ENCODE measurements at places on chromosomes 3 and 15.
A peak's percentile ranks its signal among the peaks of the same experiment; 100 is the strongest.

GRCh38 chr3:11624704-11625375 is 18.9 kb downstream of the VGLL4 start:
- DNase-seq, result no peak

GRCh38 chr3:191566469-191566868 is 105.5 kb downstream of the PYDC2 start:
- DNase-seq, result no peak

DNA sequence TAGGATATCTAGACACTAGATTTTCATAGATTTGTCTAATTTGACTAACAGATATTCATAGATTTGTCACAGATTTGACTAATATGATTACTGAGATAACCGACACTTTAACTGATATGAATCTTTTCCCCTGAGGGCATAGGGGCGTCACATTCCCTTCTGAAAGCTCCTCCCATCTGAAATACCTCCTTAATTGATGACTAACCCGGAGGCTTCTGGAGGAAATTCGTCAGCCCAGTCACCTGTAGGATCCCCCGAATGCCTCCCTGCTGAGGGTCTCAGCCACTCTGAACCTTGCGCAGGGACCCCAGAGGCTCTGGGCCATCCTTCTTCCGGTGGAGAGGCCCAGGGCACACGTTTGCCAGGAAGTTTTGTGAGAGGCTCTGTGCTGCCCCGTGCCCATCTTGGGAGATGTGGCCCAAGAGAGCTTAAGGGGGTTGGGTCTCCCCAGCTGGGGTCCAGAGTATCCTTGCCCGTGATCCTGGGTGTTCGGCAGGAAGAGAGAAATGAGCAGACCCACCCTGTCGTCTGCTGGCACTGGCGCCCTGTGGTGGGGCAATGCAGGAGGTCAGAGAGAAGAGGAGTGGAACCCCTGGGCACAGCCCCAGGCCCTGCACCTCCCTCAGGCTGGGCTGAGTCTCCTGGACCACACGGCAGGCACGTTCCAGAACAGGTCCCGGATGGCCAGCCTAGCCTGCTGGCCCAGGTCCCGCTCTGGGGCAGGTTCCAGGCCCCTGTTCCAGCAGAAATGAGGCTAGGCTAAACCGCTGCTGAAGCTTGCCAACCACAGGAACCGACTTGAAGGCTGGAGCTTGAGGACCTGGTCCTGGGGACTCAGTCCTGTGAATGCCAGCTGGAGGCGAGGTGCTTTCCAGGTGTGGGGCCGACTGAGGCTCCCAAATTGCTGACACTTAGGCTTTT is 1.7 kb downstream of the PLA2G4D start:
- DNase-seq, result no peak

DNA sequence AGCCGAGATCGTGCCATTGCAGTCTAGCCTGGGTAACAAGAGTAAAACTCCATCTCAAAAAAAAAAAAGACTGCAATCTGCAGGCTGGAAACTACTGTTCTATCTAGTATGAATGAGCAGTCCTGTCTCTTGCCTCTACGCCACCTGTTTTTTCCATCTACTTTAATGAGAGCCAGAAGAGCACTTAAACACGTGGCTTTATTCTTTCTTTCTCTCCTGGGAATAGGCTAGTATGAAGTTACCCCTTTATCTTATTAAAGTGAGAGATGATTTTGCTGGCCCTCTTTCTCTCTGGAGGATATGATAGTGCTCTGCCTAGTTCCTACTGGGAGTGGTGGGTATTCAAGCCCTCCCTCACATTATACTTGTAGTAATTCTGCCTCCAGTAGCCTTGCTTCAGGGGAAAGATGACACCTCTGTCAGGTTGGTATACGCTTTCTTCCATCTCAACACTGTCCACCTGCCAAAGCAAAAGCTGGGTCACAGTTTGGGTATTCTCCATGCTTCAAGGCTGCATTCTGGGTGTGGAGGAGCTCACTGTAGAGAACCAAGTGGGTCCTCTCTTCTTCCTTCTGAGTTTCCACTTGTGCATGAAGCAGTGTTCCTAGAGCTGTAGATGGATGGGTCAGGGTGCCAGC is 17.8 kb downstream of the MAPKBP1 start:
- DNase-seq, result no peak

- peak; percentile 37 for DNase-seq
Observed at GRCh38 chr15:56428821-56429458, 36.0 kb downstream of the MNS1 start.

DNA sequence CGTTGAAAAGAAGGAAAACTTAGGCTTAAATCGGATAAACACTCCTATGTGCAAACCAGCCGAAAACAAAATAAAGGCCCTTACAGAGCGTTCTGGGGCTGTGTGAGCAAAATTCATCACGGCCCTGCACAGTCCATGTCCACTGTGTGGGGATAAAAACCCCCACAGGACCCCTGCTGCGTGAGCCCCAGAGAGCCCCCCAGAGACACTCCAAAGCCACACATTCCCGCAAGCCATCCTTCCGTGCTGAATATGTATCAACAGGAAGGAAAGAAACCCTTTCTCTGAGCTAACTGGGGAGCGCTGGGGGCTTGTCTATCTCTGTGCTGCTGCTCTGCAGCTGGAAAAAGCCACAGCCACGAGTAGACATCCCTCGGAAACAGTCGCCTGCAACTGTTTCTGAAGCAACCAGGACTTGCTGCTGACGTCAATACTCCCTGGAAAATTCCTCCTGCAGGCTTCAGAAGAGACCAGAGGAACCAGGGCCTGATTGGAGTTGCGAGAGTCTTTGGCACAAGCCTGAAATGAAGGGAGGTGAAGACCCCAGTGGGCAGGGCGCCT is 72.7 kb downstream of the NUP210 start:
- peak; percentile 4 for DNase-seq

- DNase-seq, result no peak
Observed at GRCh38 chr3:168213920-168214319, 118.2 kb upstream of the GOLIM4 start.

DNA sequence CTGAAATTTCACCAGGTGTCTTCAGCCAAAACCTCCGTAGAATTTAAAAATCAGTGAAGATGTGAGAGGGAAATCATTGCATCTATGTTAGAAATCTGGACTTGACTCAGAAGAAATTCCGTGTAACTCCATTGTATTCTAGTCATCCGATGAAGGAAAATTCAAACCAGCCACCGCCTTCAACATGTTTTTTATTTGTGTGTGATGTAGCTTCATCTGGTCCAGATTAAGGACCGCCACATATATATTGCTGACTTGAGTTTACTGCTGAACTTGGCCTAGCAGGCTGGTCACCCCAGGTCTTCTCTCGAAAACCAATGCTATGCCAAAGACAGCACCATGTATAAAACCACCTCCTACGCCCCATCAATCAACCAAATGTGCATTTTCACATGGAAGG is 120.9 kb downstream of the FOXP1 start:
- no peak for DNase-seq

DNA sequence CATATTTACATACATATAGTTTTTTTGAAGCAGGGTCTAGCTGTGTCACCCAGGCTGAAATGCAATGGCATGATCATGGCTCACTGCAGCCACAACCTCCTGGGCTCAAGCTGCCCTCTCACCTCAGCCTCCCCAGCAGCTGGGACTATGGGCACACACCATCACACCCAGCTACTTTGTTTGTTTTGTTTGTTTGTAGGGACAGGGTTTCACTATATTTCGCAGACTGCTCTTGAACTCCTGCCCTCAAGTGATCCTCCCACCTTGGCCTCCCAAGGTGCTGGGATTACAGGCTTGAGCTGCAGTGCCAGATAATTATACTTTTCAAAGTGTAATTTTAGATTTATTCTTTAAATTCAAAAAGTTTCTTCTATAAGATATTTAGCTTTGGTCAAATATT is 10.2 kb downstream of the GTF2A2 start:
- no peak for DNase-seq

GRCh38 chr15:92385096-92385495 is 8.6 kb upstream of the ST8SIA2 start:
- DNase-seq, result no peak

DNA sequence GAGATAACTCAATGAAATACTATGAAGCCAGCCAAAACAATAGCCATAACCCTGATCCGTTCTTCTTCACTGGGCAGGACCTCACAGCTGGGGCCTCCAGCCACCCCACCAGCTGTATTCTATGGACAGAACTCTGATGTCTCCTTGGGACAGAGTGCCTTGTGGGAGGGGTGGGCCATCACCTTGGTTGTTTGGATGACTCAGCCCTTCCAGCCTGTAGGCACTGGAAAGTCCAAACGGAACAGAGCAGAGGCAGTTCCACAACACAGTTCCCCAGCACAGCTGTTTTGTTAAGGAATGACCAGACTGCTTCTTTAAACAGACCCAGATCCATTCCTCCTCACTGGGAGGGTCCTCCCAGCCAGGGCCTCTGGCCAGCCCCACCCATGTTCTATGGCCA is 31.9 kb upstream of the ZBED2 start:
- no peak for DNase-seq

DNA sequence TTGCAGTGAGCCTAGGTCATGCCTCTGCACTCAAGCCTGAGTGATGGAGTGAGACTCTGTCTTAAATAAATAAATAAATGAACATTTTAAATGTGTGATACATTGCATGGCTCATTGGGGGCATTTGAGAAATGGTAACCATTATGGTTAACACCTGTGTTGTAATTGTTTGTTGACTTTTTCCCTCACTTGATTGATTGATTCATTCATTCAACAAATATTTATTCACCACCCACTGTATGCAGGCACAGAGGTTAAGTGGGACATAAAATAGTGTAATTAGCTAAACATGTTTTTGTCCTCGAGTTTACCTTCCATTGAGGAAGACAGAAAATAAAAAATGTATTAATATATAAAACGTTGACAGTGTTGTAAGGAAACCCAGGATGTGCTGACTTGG is 127.1 kb upstream of the ANKRD28 start:
- DNase-seq, result no peak

- DNase-seq, result no peak
Observed at GRCh38 chr3:52083556-52084087, 27.3 kb upstream of the DUSP7 start.

GRCh38 chr15:75693501-75694240 is 19.0 kb downstream of the CSPG4 start:
- DNase-seq, result peak; percentile 64

DNA sequence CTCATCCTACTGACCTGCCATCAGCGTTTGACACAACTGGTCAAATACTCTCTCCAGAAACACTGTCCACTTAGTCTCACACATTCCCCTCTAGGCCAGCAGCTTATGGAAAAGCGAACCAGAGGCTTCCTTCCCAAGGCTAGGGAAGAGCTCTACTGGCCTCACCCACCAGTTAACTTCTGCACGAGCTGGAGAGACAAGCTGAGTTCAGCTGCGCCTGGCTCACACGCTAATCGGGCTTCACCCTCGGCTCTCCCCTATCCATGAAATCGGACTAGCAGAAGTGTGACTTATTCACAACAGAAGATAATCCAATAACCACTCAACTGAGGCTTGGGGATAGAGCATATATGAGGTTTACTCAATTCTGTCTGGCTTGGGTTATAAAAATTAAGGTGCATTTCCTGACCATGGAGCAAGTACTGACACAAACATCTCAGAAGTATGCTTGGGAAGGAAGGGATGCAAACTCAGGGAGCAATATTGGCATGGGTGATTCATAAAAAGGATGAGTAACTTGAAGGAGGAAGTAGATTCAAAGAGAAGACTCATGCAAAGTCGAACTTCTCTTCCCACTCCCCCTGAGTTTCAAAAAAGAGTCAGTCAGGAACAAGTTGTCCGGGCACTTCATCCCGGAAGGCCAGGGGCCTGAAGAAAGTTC is 73.1 kb downstream of the XXYLT1 start:
- DNase-seq, result peak; percentile 78

GRCh38 chr3:5227812-5228211 is 40.3 kb downstream of the EDEM1 start:
- peak; percentile 77 for DNase-seq

- no peak for DNase-seq
Observed at GRCh38 chr15:84890670-84891162, 6.3 kb downstream of the SLC28A1 start.

DNA sequence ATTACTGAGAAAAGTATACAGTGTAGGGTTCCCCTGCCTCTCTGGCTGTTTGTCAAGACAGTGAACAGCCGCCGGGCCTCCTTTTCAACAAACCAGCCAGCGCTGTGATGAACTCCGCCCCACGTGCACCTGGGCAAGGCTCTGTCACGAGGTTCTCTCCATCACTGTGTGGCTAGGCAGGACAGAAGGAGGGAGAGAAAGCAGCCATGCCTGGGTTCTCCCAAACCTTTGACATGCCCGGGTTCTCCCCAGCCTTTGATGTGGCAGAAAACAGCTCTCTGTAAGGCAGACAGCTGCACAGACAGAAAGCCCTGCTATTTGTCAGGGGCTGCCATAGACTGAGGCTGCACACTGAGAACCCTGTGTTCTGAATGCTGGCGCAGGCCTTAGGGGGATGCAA is 101.4 kb upstream of the TRPM1 start:
- DNase-seq, result no peak

- no peak for DNase-seq
Observed at GRCh38 chr3:132001036-132001435, 33.8 kb downstream of the CPNE4 start.
